Transverse colon (tissue), 4 donors: ENCODE measurements at places on chromosomes 2 and 18.

DNA sequence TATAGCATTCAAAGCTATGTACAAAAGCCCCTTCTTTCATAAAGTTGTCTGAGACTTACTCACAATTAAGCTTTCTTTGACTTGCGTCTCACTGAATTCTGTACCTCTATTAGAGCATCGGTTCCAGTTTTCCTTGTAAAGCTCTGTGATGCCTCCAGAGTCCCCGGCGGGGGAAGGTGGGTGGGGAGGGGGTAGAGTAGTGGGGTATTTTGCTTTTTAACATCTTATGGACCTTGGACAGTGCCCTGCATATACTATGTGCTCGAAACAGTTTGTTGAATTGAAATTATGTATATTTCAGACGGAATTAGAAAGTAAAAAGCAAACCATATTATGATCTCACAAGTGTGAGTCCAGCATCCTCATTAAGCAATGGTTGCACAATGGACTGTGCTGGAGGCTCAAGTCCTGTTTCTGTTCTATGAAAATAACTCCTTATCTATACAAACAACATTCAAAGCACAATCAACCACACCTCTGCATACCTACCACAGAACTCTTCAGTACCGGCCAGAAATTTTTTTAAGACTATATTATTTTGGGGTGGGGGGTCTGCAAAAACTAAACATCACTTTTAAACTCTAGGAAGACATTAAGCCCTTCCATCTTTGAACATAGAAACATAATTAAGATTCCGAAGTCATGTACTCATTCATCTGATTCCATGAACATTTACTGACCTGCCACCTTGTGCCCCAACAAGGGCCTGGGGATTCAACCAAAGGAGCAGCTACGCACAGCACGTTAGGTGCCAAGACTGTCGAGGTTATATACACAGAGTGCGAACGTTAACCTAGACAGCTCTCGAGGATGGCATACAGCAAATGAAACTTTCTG is 908 bp downstream of the STAT1 start:
- DNase-seq = no peak

GRCh38 chr2:230870544-230871360 is 6.0 kb downstream of the ITM2C start:
- DNase-seq = peak; percentile 77

GRCh38 chr2:11421863-11422490 is 44.0 kb downstream of the E2F6 start:
- DNase-seq = no peak

DNA sequence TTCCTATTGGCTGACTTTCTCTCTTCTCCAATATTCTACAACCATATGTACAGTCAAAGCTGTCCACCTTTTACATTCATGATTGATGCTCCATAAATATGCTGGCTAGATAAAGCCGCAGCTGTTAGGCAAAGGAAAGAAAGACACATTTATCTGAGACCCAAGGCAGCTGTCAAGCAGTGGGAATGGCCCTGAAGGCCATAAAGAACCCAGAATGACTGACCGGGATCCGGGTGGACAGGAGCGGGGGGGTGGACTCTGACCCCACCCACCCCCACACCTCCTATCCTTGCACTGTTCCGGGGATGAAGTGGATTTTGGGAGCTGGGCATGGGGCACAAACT is 116.4 kb downstream of the RTP5 start:
- no peak for DNase-seq

- no peak for DNase-seq
These were observed 214.2 kb downstream of the ICOS start for GRCh38 chr2:204150721-204151120.

- no peak for DNase-seq
These were observed 1101.2 kb downstream of the TSN start for GRCh38 chr2:122856696-122857095.

DNA sequence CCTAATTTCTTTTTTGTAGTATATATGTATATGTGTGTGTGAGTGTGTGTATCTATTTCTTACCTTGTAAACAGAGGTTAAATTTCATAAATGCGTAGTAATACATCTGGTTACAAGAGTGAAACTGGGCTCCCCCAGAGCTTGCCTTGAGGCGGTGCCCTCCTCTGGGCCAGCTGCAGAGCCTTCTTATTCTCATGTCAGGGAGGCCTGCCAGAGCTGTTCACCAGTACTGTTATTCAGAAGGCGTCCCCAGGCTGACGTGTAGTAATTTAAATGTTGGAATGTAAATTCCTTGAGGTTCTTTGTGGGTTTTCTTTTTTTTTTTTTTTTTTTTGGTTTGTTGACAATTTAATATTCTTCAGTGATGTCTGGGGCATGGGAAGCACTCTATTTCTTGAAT is 11.2 kb downstream of the COPS8 start:
- no peak for DNase-seq
